NCI-H1092 treated with DMSO at 0.1 percent for 48 hours (cell line): ENCODE measurements at places on chromosomes 1 and 21.

DNA sequence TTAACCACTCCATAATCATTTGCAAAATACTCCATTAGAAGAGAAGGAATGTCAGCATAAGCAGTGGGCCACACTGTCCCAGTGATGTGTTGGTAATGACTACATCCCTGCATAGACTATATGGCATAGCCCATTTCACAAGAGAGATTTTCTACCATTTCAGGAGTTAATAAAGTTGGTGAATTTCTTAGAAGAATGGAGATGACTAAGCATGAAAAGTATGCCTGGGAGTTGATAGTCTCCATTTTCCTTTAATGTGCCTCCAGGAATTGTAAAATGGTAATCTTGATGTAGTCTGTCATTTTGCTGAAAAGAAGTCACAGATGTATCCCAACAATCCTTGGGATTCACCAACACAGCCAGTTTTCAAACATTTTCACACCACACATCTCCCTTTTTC lies 608.8 kb upstream of the CHRM3 start:
- DNase-seq, result no peak

GRCh38 chr1:156384007-156384406 lies 15.0 kb downstream of the RHBG start:
- DNase-seq, result no peak

DNA sequence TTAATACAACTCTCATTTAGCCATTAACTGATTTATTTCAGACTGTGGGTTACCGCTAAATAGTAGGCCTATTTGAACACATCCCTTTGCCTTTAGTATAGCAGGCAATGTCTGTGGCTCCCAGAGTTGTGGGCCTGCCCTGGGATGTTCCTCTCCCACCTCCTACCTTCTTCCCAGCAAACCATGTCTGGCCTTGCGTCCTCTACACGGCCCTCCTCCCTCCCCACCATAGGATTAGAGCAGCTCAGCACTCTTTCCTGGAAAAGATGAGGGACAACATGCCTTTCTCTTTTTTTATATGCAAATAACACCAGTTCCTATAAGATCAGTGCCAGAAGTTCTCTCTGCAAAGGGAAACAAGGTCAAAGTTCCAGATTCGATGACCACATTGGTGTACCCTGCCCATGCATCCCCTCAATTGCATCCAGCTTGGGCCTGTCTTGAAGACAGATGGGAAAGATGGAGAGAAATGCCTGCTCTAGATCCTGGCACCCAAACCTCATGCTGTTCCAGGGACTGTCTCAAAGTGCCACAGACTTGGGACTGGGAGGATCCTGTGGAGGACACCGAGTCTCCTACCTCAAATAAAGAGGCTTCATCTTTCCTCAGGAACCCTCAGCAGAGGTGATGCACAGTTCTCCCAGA lies 57.2 kb downstream of the CD46 start:
- DNase-seq, result no peak

- DNase-seq, result peak; percentile 74
Observed at GRCh38 chr21:33286600-33287456, 20.7 kb downstream of the IL10RB start.

DNA sequence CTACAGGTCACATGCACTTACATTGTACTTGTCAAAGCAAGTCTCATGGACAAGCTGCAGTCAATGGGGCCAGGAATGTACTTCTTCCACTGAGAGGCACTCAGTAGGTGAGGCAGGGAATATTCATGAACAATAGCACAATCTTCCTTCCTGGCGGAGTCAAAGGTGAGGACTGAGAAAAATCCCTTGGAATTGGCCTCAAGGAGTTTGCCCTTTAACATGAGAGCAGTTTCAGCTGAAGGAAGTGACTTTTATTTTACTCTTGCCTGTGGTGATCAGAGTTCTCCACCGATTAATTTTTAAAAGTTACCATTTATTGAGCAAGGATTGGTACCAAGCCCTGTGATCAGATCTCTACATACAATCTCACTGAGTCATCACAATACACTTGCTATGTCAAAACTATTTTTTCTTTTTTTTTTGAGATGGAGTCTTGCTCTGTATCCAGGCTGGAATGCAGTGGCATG lies 11.2 kb upstream of the AK2 start:
- DNase-seq, result no peak
